ENCODE measurements at places on chromosomes 3 and 15. TPM values are rescaled to one million over a fixed set of nuclear protein-coding genes. Genes with fewer than 3 reads are reported as not detected.

The ASB14 gene
- 0.05 TPM for total RNA-seq

The WDR93 gene
- total RNA-seq, result not detected

The CD86 gene
- total RNA-seq, result not detected

The SEMA3B gene
- total RNA-seq, result 14.0 TPM

The GOLGA8M gene
- total RNA-seq, result 0.64 TPM

The SAMD7 gene
- not detected for total RNA-seq

The ZNF501 gene
- total RNA-seq, result 1.1 TPM

The ALS2CL gene
- total RNA-seq, result 15.0 TPM

The C3orf85 gene
- not detected for total RNA-seq

The SI gene
- not detected for total RNA-seq

The SCG3 gene
- total RNA-seq, result not detected

The CADM2 gene
- 1.8 TPM for total RNA-seq

The SLC25A36 gene
- total RNA-seq, result 67.8 TPM

The THRB gene
- 4.7 TPM for total RNA-seq

The SLC35G2 gene
- total RNA-seq, result 14.3 TPM

The HYPK gene
- 16.8 TPM for total RNA-seq

The C3orf49 gene
- total RNA-seq, result not detected

Data from myocyte (in vitro differentiated cells).